ENCODE measurements at places on chromosomes 12 and 14.
A peak's percentile ranks its signal among the peaks of the same experiment; 100 is the strongest.

DNA sequence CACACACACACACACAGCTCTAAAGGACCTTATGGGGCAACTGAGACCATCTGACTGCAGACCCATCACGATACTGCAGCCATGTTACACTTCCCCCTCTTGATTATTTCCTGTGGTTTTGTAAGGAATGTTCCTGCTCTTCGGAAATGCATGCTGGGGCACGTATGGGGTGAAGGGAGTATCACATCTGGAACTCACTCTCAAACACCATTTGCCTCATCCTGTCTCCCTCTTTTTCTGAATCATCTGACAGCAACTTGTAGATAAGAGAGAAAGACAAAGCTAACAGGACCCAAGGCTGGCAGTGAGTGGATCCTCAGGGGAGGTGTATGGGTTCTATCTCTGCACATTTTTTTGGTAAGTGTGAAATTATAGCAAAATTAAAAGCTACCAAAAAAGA is 50.3 kb downstream of the RIMBP2 start:
- no peak for DNase-seq

DNA sequence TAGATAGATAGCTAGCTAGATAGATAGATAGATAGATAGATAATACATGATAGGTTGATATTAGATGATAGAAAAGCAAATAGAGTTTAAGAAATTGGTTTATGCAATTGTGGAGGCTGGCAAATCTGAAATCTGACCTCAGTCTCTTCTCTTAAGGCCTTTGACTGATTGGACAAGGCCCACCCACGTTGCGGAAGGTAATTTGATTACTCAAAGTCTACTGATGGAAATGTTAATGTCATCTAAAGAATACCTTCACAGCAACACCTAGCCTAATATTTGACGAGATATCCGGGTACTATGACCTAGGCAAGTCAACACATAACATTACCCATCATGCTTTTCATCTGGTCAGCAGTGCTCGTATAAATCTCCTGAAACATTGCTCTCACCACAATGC is 190.4 kb downstream of the ZFP36L1 start:
- no peak for DNase-seq

DNA sequence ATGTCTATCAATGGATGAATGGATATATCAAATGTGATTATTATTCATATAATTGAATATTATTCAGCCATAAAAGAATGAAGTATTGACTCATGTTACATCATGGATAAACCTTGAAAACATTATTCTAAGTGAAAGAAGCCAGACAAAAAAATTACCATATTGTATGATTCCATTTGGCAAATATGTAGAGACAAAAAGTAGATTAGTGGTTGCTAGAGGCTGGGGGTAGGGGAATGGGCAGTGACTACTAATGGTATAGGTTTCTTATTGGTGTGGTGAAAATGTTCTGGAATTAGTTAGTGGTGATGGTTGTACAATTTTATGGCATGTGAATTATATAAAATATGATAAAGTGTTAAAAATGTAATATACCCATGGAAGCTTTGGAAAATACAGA is 31.8 kb upstream of the GNS start:
- DNase-seq, result no peak

DNA sequence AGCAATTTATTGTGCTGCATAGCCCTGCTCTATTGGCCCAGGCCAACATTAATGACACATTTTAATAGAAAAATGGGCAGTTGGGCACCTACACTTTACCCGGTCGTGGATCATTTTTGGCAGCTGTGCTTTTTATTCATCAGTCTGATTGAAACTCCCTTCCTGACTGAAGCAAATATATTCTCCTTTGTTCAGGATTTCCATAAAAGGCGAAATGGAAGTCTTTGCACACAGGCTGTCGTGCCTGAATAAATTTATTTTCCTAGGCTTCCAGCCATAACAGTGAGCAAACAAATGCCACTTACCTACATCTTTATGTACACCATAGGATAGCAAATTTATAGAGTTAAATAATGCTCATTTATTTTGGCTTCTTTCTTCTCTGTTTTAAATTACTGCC is 480.7 kb upstream of the DCN start:
- no peak for DNase-seq

DNA sequence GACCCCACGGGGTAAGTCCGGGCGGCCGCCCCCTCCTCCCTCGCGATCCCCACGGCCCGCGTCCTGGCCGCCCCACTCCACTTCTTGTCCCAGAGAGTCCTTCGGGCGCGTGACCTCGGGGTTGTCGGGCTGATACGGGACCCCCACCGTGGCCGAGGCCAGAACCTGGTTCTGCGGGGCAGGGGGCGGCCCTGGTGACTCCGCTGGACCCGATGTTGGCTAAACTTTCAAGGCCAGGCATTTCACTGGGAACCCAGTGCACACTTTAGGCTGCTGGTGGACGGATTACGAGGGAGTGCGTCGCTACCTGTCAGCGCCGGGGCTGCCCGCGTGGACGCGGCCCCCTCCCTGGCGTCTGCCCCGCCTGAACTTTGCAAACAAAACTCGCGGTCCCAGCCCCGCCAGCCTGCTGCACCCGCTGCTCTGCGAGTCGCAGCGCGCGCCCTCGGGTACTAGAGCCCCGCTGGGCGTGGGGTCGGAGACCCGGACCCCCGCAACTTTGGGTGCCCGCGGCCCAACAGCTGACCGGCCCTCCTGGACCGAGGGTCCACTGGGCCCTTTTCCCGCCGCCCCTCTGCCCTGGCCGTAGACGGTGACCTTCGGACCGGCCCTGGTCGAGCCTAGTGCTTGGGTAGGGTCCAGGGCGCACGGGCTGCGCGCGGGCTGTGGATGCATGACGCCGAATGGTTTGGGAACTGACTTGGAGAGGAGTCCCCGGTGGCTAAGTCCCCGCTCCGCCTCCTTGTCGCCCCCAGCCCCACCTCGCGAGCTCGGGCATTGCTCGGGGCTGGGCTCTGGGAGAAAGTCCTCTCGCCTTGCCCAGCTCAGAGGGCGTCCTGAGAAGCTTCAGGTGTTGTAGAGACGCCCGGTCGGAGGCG is 624 bp downstream of the RIN3 start:
- DNase-seq, result no peak

DNA sequence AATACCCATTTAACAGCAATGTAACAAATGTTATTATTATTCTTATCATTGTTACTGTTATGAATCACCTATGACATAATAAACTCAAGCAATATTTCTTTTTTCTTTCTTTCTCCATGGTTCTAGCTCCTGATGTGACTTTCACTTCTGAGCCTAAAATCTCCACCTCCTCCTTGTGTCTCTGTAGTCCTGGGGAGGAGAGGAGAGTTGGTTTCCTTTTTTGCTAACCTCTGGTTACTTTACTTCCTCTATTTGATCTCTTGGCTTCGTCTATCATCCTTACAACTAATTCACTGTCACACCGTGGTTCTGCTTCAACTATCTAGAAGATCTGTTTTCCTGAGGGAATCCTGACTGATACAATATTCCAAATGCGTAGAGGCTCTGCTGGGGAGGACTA is 456.6 kb downstream of the VRK1 start:
- no peak for DNase-seq

DNA sequence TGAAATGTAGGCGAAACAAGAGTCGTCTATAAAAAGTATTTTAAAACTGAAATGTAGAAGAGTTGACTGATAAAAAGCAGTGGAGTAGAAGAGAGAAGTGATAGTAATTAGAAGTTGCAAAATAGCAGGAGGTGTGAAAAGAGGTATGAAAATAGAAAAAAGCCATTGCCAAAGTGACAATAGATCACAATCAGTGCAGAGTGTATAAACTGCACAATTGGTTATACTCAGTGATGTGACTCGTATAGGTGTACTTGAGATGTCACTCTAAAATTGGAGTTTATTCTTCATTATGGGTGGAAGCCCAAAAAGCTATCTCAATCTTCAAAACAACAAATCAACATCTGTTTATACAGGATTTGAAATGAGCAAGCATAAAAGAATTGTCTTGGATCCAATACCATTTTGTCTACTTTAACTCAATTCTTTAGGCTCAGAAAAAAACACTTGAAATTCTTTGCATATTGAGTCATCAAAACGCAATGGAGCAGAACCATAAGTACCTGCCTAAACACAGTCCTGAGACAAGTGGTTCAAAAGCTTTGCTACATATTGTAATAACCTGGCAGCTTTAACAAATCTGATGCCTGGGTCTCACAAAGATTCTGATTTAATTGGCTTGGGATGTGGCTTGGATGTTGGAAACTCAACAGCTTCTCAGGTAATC is 8.8 kb downstream of the IKBIP start:
- DNase-seq, result peak; percentile 88

DNA sequence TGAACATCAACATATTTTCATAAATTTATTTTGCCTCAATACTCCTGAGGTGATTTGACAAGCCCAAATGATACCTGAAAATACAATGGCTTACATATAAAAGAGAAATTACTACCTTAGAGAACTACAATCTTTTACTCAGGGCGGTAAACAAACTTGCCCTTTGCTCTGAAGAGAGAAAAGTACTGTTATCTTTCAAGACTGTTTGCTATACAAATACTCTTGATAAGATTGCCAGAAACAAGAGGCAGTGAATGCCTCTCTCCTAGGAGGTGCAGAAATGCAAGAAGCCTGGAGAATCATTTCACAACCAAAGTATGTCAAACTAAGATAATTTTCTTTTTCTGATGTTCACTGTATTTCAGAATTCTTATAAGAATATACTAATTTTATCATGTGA is 160.3 kb downstream of the ALX1 start:
- no peak for DNase-seq

DNA sequence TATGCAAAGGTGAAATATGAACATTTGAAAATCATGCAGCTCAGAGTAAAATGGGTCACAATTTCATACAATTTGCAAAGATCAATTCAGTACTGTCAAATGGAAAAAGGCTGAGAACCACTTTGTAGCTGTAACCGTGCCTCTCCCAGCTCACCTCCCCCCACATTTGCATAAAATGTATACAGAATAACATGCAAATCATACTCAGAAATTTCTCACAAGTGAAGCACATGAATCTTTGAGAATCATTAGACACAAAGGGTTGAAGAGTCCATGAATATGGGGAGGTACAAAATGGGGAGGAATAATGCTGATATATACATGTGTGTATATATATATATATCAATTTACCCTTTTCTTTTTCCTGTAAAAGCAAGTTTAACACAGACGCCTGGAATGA is 162.1 kb downstream of the APAF1 start:
- no peak for DNase-seq

GRCh38 chr12:92334552-92334951 is 188.9 kb upstream of the BTG1 start:
- DNase-seq, result no peak

DNA sequence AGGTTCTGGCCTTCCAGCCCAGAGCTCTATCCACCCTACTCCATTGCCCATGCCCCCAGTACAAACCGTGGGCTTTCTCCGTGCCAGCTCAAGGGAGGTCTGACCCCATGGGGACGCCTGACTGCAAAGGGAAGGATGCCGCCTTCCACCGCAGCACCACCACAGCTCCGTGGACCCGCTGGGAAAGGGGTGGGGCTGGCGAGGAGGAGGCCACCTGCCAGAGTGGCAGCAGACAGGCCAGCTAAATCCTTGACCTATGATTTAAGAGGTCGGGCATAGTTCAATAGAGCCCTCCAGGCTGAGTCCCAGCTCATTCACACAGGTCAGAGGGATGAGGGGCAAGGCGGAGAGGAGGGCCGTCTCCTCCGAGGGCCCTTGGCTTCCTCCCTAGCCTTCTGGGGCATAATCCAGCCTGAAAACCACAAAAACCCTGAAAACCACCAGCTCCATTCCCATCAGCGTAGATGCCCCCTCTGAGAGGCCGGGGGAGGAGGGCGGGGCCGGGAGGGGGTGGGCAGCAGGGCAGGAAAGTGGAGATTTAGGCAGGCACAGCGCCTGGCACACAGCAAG is 14.9 kb upstream of the FIGNL2 start:
- peak; percentile 43 for DNase-seq

- peak; percentile 81 for DNase-seq
Measured at GRCh38 chr12:50185970-50186663, 18.9 kb upstream of the CERS5 start.

- DNase-seq, result peak; percentile 58
Measured at GRCh38 chr12:27340971-27341370, 8.3 kb downstream of the BMAL2 start.

DNA sequence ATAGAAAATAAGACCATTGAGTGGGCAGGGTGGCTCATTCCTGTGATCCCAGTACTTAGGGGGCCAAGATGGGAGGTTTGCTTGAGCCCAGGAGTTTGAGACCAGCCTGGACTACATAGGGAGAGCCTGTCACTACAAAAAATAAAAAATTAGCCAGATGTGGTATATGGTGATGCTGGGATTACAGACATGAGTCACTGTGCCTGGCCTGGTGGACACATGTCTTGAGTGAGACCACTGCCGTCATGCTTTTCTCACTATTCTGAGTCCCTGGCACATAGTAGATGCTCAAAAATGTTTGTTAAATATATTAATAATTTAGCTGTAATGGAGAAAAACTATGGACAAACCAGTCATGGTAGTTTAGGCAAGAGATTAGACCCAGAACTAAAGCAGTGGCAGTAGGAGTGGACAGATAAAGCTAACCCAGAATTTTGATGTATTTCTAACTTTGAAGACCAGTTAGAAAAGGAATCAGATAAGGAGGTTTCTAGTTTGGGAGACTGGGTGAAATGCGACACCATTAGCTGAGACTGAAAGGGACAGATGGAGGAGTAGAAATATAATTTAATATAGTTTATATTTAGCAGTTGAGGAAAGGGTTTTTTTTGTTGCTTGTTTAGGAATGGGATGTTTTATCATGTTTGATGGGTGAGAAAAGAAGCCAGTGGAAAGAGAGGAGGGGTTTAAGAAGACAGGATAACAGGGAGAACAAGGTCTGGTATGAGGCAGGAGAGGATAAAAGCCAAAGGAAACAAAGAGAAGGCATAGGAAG is 7.4 kb upstream of the PTGES3 start:
- DNase-seq, result no peak

GRCh38 chr12:85281636-85282312 is 1.8 kb downstream of the ALX1 start:
- DNase-seq, result no peak

DNA sequence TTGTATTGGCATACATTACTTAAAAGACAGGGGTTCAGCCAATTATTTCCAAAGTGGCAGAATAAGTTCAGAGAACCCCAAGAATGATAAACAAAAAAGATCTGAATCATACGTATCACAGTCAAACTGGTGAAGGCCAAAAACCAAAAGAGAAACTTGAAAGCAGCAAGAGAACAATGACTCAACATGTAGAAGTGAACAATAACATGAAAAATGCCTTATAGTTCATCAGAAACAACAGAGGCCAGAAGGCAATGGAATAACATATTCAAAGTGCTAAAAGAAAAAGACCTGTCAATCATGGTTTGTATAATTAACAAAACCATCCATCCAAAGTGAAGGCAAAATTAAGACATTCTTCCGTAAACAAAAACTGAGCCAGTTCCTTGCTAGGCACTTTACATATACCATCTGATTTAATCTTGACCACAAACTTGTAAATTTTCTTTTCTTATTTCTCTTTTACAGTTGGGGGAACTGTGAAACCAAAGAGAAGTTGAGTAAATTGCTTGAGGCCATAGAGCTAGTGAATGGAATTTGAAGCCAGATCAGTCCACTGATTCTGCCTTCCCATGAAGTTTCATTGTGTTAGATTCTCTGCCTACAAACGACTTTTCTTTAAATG is 232.1 kb upstream of the SEL1L start:
- no peak for DNase-seq
